Left renal cortex interstitium (tissue), 4 donors: ENCODE measurements at places on chromosomes 12 and 14. TPM values are rescaled to one million over a fixed set of nuclear protein-coding genes. Genes with fewer than 3 reads are reported as not detected.

DNA sequence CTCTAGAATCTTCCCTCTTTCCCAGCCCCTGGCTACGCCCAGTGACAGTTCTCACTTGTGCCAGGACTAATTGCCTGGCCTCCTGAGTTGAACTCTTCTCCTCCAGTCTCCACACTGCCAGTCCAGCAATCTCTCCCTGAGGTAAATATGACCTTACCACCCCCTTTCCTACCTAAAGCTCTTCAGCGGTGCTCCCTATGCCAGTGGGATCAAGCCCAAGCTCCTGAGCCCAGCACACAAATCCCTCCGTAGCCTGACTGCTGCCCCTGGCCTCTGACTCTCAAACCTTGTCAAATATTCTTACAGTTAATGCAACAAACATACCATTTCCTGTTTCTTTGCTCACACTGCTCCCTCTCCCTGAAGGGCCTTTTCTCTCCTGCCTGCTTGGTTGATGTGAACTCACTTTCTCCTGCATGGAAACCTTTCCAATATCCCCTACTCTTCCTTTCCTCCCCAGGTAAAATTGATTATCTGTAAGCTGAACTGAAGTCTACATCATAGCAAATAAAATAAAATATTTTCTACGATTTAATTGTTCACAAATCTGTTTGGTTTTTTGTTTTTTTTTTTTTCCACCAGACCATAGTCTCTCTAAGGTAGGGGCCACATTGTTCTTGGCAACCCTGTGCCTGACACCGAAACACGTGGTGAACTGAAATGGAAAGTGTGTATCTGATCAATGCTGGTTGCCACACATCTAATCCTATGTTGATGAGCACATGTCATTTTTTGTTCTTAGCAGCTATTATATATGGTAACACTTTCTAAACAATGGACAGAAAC lies 147.5 kb downstream of the SLC38A6 start:
- DNase-seq = no peak

- DNase-seq = no peak
Observed at GRCh38 chr12:2169489-2169888, 116.7 kb downstream of the CACNA1C start.

DNA sequence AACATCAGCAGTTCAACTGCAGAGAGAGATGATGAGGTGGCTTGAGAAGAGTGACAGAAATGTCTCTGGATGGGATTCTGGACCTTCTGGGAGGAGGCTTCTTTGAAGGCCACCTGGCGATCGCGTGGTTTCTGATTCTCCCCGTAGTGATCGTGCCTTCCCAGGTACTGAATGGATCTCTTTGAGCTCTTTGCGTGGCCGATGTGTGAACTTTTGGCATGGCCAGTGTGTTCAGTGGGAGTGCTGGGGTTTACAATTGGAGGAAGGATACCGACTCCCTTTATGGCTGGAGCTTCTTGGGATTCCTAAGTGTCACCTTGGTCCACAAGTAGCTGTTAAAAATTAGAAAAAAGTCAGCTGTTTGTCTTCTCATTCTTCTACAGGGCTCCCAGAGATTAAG lies 374.7 kb downstream of the C12orf75 start:
- no peak for DNase-seq

Gene TNFRSF1A
- 80.9 TPM for polyA plus RNA-seq

Gene AVPR1A
- 6.9 TPM for polyA plus RNA-seq

Gene AQP6
- 21.9 TPM for polyA plus RNA-seq

Gene SLCO1B1
- polyA plus RNA-seq = not detected
